ENCODE measurements at places on chromosomes 5 and 9. TPM values are rescaled to one million over a fixed set of nuclear protein-coding genes. Genes with fewer than 3 reads are reported as not detected.

Gene IPPK
- 17.6 TPM for total RNA-seq

Gene PCDHB7
- total RNA-seq = 0.26 TPM

Gene TRMO
- 11.8 TPM for total RNA-seq

Gene TRPM3
- 0.13 TPM for total RNA-seq

Gene EQTN
- not detected for total RNA-seq

Gene CATSPER3
- total RNA-seq = 0.13 TPM

Gene FOXD4L4
- 0.13 TPM for total RNA-seq

Gene TNFSF8
- total RNA-seq = not detected

Gene NR2F1-AS1
- 17.5 TPM for total RNA-seq

Gene TMEM267
- 4.6 TPM for total RNA-seq

Gene KIAA1958
- 1.0 TPM for total RNA-seq

Gene C9orf72
- total RNA-seq = 5.3 TPM

Gene ANKRD33B
- total RNA-seq = 2.1 TPM

Gene FSD1L
- 1.7 TPM for total RNA-seq

Gene PARP8
- 0.39 TPM for total RNA-seq

Gene GCNT4
- total RNA-seq = 0.13 TPM

Gene SHLD3
- total RNA-seq = 2.7 TPM

Gene PCA3
- 0.25 TPM for total RNA-seq

Gene NR2F1
- 41.5 TPM for total RNA-seq

Gene LURAP1L
- total RNA-seq = 2.5 TPM

Gene SSBP2
- 21.7 TPM for total RNA-seq

Gene TMOD1
- 1.7 TPM for total RNA-seq

Gene VCP
- total RNA-seq = 563 TPM

Gene SNCB
- total RNA-seq = 0.76 TPM

Gene TARS1
- total RNA-seq = 149 TPM

Gene KIF27
- 1.9 TPM for total RNA-seq

Gene INSL6
- total RNA-seq = not detected

Gene ROPN1L
- 2.2 TPM for total RNA-seq

Gene ADAMTS13
- total RNA-seq = 1.0 TPM

Gene FOXD1
- 0.13 TPM for total RNA-seq

Gene ZDHHC11
- total RNA-seq = 0.26 TPM

Gene PHF24
- total RNA-seq = under 0.01 TPM

Gene DBH
- not detected for total RNA-seq

Gene MGAT1
- total RNA-seq = 67.9 TPM

Gene PTGER4
- total RNA-seq = 5.9 TPM

Gene F2RL1
- total RNA-seq = 98.1 TPM

Gene FAM200C
- 2.9 TPM for total RNA-seq

Gene FOXD4L5
- total RNA-seq = under 0.01 TPM

Gene FCN2
- total RNA-seq = not detected

Gene CDX1
- total RNA-seq = not detected

Gene CCL27
- not detected for total RNA-seq

Gene EIF4E1B
- not detected for total RNA-seq

Gene SLC6A3
- total RNA-seq = not detected

Data from dermis microvascular lymphatic vessel endothelial cell (primary cell).